ENCODE measurements at places on chromosomes 6 and 20. TPM values are rescaled to one million over a fixed set of nuclear protein-coding genes. Genes with fewer than 3 reads are reported as not detected.

- no peaks in the 10 kb centered on the region for H3K27me3 ChIP-seq
- no peak overlapping the region for H3K27ac ChIP-seq
- H3K4me3 ChIP-seq, result no peak overlapping the region
Observed at GRCh38 chr6:13471184-13471583, 16.2 kb downstream of the GFOD1 start.

REM1 gene
- total RNA-seq, result not detected

BPIFB4 gene
- total RNA-seq, result not detected

- DNase-seq, result no peak
- peaks cover 41% of the 10 kb centered on the region for H3K27me3 ChIP-seq
- no peak overlapping the region for H3K4me3 ChIP-seq
Observed at GRCh38 chr6:151285122-151285521, 45.4 kb downstream of the AKAP12 start.

SIRPB2 gene
- total RNA-seq, result not detected

PPP1R16B gene
- 65.1 TPM for total RNA-seq

MROH8 gene
- 2.6 TPM for total RNA-seq

GRCh38 chr20:24519476-24519875 lies 50.0 kb downstream of the SYNDIG1 start:
- peaks cover 2% of the 10 kb centered on the region for H3K27me3 ChIP-seq
- no peaks in the 10 kb centered on the region for H3K4me1 ChIP-seq
- DNase-seq, result no peak
- H3K27ac ChIP-seq, result no peak overlapping the region
- no peak overlapping the region for H3K4me3 ChIP-seq
- no peaks in the 10 kb centered on the region for H3K36me3 ChIP-seq

RIPOR2 gene
- 154 TPM for total RNA-seq

HLA-DQA1 gene
- 3.4 TPM for total RNA-seq

SLC26A8 gene
- total RNA-seq, result not detected

DNA sequence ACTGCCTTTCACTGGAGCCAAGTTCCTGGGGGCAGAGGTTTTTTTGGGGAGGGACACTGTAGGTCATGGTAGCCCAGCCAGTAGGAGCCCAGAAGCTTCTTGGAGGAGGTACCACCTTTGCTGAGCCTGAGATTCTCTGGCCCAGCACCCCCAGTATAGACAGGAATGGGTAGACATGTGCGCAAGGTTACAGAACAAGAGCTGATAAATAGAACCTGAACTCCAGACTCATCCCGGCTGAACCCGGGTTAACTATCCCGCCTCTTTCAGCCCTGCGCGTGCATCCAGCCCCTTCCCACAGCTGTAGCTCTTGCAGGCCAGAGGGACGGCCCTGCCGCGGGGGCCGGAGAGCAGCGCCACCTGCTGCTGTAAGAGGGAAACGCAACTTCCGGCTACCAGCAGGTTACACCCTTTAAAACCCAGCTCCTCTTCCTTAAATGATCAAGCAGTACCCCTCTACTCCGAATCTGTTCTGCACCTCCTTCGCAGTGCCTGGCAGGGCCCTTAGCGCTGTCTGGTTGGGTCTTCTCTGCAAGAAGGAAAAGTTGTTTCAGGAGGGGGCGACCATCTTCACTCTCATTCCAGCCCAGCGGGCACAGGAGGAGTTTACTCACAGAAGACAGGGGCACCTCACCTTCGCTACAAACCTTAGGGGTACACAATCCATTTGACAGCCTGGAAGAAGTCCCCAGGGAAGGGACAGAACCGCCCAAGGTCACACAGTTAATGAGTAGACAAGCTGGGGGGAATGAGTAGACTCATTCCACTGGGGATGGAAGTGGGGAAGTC lies 7.5 kb downstream of the SRXN1 start:
- H3K27me3 ChIP-seq, result peaks cover 20% of the 10 kb centered on the region
- H3K27ac ChIP-seq, result no peak overlapping the region
- H3K4me3 ChIP-seq, result no peak overlapping the region
- H3K36me3 ChIP-seq, result peaks cover 13% of the 10 kb centered on the region

LPA gene
- not detected for total RNA-seq

- H3K36me3 ChIP-seq, result no peaks in the 10 kb centered on the region
- peaks cover 7% of the 10 kb centered on the region for H3K27me3 ChIP-seq
- H3K27ac ChIP-seq, result no peak overlapping the region
- no peaks in the 10 kb centered on the region for H3K4me1 ChIP-seq
Observed at GRCh38 chr6:96610019-96610418, 47.1 kb downstream of the FHL5 start.

MMP24 gene
- total RNA-seq, result not detected

DNA sequence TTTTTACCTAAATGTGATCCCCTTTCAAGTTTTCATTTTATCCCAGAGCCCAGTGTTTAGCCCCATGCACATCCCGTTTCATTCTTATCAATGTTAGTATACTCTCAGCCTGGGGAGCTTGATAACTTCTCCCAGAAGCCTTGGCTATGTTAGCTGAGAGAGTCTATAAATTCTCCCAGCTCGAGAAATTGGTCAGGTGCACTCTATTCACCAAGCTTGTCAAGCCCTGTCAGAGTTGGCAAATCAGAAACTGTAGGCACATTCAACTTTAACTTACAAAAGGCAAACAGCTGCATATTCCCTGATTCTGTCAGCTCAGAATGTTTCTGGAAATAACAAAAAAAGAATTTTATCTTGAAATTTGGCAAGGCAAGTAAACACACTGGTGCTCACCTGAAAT lies 62.2 kb upstream of the IMPG1 start:
- no peaks in the 10 kb centered on the region for H3K4me1 ChIP-seq
- H3K36me3 ChIP-seq, result no peaks in the 10 kb centered on the region
- H3K27me3 ChIP-seq, result no peaks in the 10 kb centered on the region
- no peak overlapping the region for H3K4me3 ChIP-seq
- no peak for DNase-seq

DNA sequence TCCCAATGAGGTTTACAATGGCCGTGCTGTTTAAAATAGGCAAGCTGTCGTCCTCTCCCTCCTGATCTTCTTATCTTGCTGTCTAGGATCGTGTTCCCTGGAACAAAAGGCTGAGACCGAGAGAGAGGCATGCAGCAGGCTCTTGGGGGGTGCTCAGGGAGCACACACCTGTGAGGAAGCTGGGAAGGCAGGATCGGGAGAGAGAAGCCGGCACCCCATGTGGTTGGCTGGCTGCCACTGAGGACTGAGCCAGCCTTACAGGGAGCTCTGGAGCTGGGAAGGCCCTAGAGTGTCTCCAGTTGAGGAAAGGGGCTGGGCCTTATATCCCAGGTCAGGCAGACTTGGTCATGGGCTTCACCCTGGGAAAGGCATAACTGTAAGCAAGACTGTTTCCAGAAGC lies 184.2 kb downstream of the LY86 start:
- peaks cover 6% of the 10 kb centered on the region for H3K4me1 ChIP-seq
- no peak overlapping the region for H3K27ac ChIP-seq
- DNase-seq, result no peak
- no peak overlapping the region for H3K4me3 ChIP-seq
- no peaks in the 10 kb centered on the region for H3K36me3 ChIP-seq

DNA sequence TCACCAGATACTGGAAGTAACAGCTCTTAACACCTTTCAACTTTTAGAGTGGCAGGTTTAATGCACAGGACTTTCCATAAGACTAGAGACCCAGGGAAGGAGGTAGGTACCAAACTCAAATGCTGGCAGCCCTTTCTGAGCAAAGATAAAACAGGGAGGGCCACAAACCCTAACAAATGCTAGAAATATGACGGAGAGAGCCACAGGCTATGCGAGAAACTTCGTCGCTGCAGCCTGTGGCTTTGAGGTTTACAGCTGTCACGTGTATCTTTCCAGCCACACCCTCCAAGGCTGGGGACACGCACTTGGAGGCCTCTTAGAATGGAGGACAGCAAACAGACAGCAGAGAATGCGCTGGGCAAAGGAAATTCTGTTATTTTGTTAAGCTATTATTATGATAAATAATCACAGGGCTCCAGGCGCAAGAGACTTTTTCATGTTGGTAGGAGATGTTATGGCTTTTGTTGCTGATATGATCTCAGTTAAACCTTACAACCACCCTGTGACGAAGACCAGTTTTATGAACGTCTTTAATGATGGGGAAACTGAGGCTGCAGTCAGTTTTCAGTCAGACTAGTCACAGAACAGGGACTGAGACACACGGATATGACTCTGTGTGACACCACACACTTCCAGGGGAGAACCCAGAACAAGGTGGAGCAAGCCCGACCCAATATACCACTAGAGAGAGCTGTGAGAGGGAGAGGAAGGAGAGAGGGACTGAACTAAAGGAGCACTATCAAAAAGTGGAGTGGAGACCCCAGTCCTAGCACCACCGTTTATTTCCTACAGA lies 2.0 kb downstream of the TRAM2 start:
- no peaks in the 10 kb centered on the region for H3K36me3 ChIP-seq
- peak overlapping the region; percentile 53 for H3K27ac ChIP-seq
- peak overlapping the region; percentile 35 for H3K4me3 ChIP-seq
- peaks cover 33% of the 10 kb centered on the region for H3K4me1 ChIP-seq
- peaks cover 35% of the 10 kb centered on the region for H3K27me3 ChIP-seq
- DNase-seq, result peak; percentile 74

MATN4 gene
- total RNA-seq, result not detected

DNA sequence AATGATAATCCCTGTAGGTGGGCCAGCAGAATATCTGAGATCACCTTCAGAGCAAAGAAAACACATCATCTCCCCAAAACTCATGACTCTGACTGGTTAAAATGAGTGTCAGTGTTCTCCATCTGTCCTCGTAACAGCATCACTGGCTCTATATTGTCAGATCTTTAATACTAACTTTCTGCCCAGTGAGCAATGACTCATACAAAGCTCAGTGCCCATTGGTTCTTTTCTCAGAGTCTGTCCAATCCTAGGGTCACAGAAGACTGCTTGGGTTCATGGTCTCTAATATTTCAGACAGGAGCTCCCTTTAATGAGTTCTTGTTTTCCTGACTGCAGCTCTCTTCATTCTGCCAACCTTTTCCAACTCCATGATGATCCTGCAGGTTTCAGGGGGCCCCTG lies 36.4 kb downstream of the HLA-DPB1 start:
- H3K27ac ChIP-seq, result no peak overlapping the region
- H3K4me1 ChIP-seq, result peaks cover 10% of the 10 kb centered on the region
- H3K4me3 ChIP-seq, result no peak overlapping the region
- peaks cover 74% of the 10 kb centered on the region for H3K27me3 ChIP-seq
- peak; percentile 44 for DNase-seq

DNA sequence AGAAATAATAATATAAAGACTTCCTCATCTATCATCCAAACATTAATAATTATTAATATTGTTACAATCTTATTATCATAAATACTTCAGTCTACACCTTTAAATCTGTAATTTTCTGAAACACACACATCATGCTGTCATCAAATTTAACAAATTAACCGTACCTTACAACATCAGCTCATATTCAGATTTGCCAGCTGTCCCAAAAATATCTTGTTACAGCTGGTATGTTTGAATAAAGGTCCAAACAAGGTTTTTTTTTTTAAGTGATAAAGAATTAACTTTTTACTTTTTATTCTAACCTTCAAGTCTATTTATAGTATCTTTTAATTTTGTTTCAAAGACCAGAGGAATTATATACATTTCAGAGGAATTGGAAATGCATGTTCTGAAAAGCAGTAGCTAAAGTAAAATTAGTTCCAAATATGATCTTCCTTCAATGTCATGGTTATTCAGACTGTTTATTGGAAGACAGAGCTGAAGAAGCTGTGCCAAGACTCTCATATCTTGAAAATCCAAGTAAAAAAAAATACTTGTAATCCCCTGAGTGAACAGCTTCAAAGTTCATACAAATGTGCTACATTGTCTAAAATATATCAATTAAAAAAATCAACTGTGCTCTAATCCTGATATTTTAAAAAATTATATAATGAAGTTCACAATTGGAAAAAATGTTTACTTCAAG lies 161.7 kb upstream of the BMP5 start:
- no peak for DNase-seq
- no peaks in the 10 kb centered on the region for H3K4me1 ChIP-seq
- H3K27me3 ChIP-seq, result no peaks in the 10 kb centered on the region
- no peak overlapping the region for H3K4me3 ChIP-seq
- no peaks in the 10 kb centered on the region for H3K36me3 ChIP-seq

GRCh38 chr20:10429443-10429981 lies 4.5 kb downstream of the MKKS start:
- H3K27me3 ChIP-seq, result no peaks in the 10 kb centered on the region
- H3K4me1 ChIP-seq, result peaks cover 34% of the 10 kb centered on the region
- no peak overlapping the region for H3K27ac ChIP-seq
- H3K4me3 ChIP-seq, result no peak overlapping the region
- DNase-seq, result no peak

COL9A1 gene
- not detected for total RNA-seq

DNA sequence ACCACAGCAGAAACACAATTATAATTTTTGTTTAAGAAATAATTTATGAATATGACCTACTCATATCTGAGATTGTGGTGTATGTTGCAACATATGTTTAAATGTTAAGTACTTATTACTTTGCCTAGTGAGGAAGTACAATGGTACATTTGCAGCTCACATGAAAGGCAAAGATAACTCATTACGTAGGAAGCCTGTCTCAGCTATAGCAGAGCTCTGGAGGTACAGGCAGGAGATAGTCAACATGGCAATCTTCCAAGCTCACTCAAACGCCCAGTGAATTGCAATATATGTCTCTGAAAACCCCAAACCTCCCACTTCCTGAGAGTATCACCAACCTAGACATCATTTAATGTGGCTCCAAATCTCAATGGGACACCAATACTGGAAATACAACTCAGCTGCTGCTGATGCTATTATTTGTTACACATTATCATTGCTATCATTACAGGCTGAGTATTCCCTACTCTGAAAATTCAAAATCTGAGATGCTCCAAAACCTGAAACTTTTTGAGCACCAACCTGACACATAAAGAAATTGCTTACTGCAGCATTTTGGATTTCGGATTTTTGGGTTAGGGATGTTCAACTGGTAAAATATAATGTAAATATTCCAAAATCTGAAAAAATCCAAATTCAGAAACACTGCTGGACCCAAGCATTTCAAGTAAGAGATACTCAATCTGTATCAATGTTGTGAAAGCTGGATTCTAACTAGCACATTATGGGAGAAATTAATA lies 25.1 kb upstream of the GSTA4 start:
- no peaks in the 10 kb centered on the region for H3K36me3 ChIP-seq
- no peak overlapping the region for H3K27ac ChIP-seq
- H3K27me3 ChIP-seq, result no peaks in the 10 kb centered on the region

DNA sequence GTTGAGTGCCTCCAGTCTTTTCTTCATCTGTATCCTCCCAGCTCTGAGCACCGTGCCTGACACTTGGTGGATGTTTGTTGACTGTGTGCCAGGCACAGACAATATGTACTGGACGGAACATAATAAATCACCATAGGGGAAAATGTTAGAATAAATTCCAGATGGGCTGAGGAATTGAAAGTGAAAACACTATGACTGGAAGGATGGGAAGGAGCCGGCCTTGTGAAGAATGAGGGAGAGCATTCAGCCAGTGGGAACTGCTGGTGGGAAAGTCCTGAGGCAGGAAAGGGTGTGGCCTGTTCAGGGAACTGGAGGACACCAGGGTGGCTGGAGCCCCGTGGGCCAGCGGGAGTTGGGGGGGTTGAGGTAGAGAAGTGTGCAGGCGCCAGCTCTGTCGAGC lies 75.4 kb downstream of the MTHFD1L start:
- H3K36me3 ChIP-seq, result peaks cover 44% of the 10 kb centered on the region
- no peaks in the 10 kb centered on the region for H3K27me3 ChIP-seq
- no peak overlapping the region for H3K4me3 ChIP-seq
- H3K4me1 ChIP-seq, result no peaks in the 10 kb centered on the region
- no peak for DNase-seq
- H3K27ac ChIP-seq, result no peak overlapping the region
